A375 (cell line): ENCODE measurements at places on chromosomes 7 and 10. TPM values are rescaled to one million over a fixed set of nuclear protein-coding genes. Genes with fewer than 3 reads are reported as not detected.

The OPN1SW gene
- total RNA-seq = not detected in 2 replicates

The GPR15LG gene
- not detected in 2 replicates for total RNA-seq

The GNGT1 gene
- not detected in 2 replicates for total RNA-seq

The COBL gene
- total RNA-seq = 4.1 and 5.0 TPM in 2 replicates

The SPAM1 gene
- not detected in 2 replicates for total RNA-seq

The POLD2 gene
- 161 and 173 TPM in 2 replicates for total RNA-seq

The TMEM176A gene
- not detected in 2 replicates for total RNA-seq

The NEURL1 gene
- total RNA-seq = 0.53 and 0.66 TPM in 2 replicates

The RET gene
- total RNA-seq = not detected in 2 replicates

The SPDYE1 gene
- total RNA-seq = not detected in 2 replicates

The ANLN gene
- 94.9 and 107 TPM in 2 replicates for total RNA-seq

The CFAP43 gene
- 0.19 and 0.37 TPM in 2 replicates for total RNA-seq

The FAM13C gene
- total RNA-seq = 0.16 and 0.49 TPM in 2 replicates

The TMEM178B gene
- total RNA-seq = 0.21 and 0.45 TPM in 2 replicates

The HGF gene
- not detected in 2 replicates for total RNA-seq

The ZNF425 gene
- 0.74 and 1.1 TPM in 2 replicates for total RNA-seq

The DNAJC1 gene
- 35.8 and 43.9 TPM in 2 replicates for total RNA-seq

The PDE1C gene
- 100 and 102 TPM in 2 replicates for total RNA-seq
